K562 (cell line): ENCODE measurements at places on chromosomes 6 and 20. TPM values are rescaled to one million over a fixed set of nuclear protein-coding genes. Genes with fewer than 3 reads are reported as not detected.

DNA sequence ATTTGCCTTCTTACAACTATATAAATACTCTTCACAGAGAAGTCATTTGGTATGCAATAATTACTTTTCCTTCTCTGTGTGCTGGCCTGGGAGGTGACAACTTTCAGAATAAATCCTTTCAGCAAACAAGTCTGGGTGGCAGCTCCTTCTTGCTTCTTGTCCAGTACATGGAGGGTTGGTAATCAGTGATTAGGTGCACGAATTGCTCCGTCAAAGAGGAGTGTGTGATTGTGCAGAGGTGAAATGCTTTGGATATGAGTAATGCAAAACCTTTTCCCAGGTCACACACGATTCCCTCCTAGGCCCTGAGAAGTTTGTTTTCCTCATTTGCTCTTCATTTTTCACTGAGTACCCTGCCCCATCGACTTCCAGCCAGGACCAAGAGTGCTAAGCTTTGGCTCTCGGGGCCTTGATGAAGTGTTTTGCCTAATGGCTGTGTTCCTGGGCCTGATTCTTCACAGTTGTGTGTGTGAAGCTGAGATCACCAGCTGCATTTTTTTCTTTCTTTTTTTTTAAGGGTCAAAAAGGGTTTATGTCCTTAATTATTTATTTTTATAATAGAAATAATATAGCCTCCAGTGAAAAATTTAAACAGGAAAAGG, 216.5 kb downstream of the ZMYND8 start:
- DNase-seq: no peak
- H3K27ac ChIP-seq: no peak overlapping the region
- peaks cover 12% of the 10 kb centered on the region for H3K27me3 ChIP-seq
- no peaks in the 10 kb centered on the region for H3K36me3 ChIP-seq
- H3K4me1 ChIP-seq: no peaks in the 10 kb centered on the region

GRCh38 chr20:8156235-8157079, 24.4 kb downstream of the PLCB1 start:
- H3K4me3 ChIP-seq: no peak overlapping the region
- H3K27me3 ChIP-seq: no peaks in the 10 kb centered on the region
- no peaks in the 10 kb centered on the region for H3K36me3 ChIP-seq
- no peak overlapping the region for H3K27ac ChIP-seq

DNA sequence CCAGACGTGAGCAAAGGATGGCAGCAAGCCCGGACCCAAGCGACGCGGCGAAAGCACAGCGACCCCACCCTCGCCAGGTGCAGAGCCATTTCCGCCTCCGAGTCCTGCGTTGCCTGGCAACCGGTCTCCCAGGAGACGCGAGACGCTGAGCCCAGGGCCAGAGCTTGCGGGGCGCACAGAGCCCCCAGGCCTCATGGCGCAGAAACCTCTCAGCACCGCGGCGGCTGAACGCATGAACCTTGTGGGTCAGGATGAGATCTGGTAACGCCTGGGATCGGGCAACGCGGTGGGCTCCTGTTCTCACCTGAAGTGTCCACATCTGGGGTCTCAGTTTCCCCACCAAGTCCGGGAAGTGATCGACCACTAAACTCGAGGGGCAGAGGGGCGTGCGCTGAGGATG, 77.7 kb downstream of the ANKRD60 start:
- DNase-seq: peak; percentile 14
- peaks cover 19% of the 10 kb centered on the region; the same call in 2 of the 3 replicates for H3K27me3 ChIP-seq
- no peaks in the 10 kb centered on the region for H3K36me3 ChIP-seq
- H3K27ac ChIP-seq: no peak overlapping the region

- no peaks in the 10 kb centered on the region for H3K36me3 ChIP-seq
- no peak for DNase-seq
Observed at GRCh38 chr6:144809120-144809519, 524.0 kb downstream of the UTRN start.

PRPF6 gene
- total RNA-seq: 79.5 and 83.2 TPM in 2 replicates

- DNase-seq: no peak
- no peak overlapping the region for H3K4me3 ChIP-seq
- H3K36me3 ChIP-seq: no peaks in the 10 kb centered on the region
Observed at GRCh38 chr6:136069119-136069518, 181.0 kb downstream of the MTFR2 start.

DNA sequence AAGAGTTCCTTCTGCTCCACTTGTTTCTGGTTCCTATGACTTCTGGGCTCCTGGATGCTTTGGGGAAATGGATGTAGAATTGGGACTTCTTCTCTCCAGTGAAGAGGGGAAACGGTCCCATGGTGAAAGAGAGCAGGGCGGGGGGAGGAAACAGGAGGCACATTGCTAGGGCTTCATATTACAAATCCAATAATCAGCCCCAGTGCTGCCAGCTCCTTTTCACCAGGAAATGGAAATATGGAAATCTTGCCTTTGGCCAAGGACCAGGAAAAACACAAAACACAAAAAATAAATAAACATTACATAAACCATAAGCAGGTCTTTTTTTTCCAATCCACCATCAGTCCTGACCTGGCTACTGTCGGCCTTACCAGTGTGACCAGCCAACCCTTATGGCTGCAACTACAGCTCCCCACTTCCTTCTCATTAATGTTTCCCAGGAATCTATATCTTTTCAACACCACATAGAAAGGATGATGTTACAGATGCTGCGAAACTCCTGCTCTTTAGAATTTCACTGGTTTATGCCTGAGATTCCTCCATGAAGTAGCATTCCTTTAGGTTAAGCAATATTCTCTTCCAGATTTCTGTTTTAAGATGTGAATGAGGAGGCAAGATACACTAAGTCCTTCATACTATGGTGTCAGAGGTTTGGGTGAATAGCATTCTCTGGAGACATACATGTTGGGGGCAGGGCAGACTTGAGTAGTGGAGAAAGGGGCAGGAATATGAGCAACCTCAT, 2.0 kb downstream of the PI3 start:
- H3K4me3 ChIP-seq: no peak overlapping the region
- H3K4me1 ChIP-seq: no peaks in the 10 kb centered on the region
- no peaks in the 10 kb centered on the region for H3K36me3 ChIP-seq
- H3K27ac ChIP-seq: no peak overlapping the region

DNA sequence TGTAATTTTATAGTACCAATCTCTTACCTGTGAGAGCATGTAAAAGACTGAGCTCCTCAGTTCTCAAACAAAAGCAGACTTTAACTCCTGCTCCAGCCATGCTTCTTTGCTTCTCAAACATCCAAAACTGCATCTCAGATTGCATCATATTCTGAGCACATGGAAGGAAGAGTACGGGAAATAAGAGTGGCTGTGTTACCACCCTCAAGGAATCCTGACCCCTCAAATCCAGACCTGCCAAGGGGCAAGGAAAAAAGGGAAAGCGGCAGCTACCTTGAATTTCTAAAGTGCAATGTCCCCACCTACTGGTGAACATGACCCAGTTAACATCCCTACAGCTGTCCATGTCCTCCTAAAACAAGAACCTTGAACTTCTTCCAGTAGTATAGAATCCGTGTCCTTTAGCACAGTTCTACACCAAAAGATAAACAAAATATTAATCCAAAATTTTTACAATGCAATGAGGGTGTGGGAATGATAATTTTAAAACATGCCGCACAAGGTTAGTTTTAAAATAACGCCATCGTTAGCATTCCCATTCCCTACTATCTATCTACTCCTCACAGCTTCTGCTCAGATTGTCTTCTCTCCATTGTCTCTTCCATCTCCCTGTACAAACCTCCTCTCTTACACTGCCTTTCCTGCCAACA, 34.1 kb upstream of the HLA-DQB1 start:
- no peaks in the 10 kb centered on the region for H3K27me3 ChIP-seq
- no peaks in the 10 kb centered on the region for H3K4me1 ChIP-seq
- no peak overlapping the region for H3K4me3 ChIP-seq
- H3K36me3 ChIP-seq: no peaks in the 10 kb centered on the region
- DNase-seq: peak; percentile 72

DNA sequence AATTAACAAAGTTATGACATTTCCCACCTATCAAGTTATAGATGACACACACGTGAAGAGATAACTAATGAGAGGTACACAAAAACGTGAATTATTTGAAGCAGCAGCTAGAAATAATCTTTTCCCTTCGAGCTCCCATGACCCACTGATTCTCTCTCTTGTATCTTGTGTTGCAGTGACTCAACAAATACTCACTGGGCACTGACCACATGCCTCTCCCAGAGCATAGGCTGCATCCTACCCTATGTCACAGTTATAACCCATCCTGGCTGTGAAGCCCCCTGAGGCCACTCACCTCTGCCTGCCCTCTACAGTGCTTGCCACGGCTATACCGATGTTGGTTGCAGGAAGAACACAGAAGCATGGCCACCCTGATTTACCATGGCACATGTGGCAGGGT, 91.8 kb downstream of the INSM1 start:
- no peak overlapping the region for H3K27ac ChIP-seq
- H3K4me1 ChIP-seq: no peaks in the 10 kb centered on the region
- no peak for DNase-seq
- no peak overlapping the region for H3K4me3 ChIP-seq

- H3K4me3 ChIP-seq: no peak overlapping the region
- H3K27me3 ChIP-seq: peaks cover 23% of the 10 kb centered on the region; the same call in 2 of the 3 replicates
- no peak for DNase-seq
Observed at GRCh38 chr20:32070690-32071213, 18.7 kb downstream of the HCK start.

DNA sequence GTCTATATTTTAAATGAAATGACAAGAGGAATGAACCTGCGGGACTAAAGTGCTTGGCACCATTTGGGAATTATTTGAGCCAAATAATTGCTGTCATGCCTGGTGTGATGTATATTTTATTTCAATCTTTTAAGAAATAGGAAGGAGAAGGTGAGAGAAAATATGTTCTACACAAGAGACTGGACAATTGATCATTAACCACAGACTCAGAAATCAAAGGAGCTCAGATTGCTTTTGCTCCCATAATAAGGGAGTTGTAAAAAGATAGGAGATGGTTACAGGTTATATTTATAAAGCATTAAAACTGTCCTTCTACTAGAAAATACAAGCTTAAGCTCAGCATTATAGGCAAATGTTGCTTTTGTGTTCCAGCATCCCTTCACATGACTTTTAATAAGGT, 515.2 kb upstream of the SULF2 start:
- H3K27me3 ChIP-seq: no peaks in the 10 kb centered on the region
- H3K36me3 ChIP-seq: no peaks in the 10 kb centered on the region
- DNase-seq: no peak
- no peak overlapping the region for H3K4me3 ChIP-seq
- H3K27ac ChIP-seq: no peak overlapping the region

AKAP12 gene
- 0.72 and 1.0 TPM in 2 replicates for total RNA-seq

GRCh38 chr6:37520926-37521325, 21.2 kb upstream of the CCDC167 start:
- H3K4me3 ChIP-seq: no peak overlapping the region
- no peak overlapping the region for H3K27ac ChIP-seq
- no peaks in the 10 kb centered on the region for H3K36me3 ChIP-seq
- H3K4me1 ChIP-seq: no peaks in the 10 kb centered on the region
- H3K27me3 ChIP-seq: peaks cover 46% of the 10 kb centered on the region

- peaks cover 37% of the 10 kb centered on the region for H3K27me3 ChIP-seq
- no peaks in the 10 kb centered on the region for H3K4me1 ChIP-seq
- no peaks in the 10 kb centered on the region for H3K36me3 ChIP-seq
- no peak overlapping the region for H3K4me3 ChIP-seq
Observed at GRCh38 chr20:48463916-48464315, 363.9 kb downstream of the PREX1 start.

GRCh38 chr20:3307078-3307477, 68.1 kb upstream of the SLC4A11 start:
- H3K36me3 ChIP-seq: peaks cover 7% of the 10 kb centered on the region; the same call in 2 of the 3 replicates
- H3K27ac ChIP-seq: no peak overlapping the region
- DNase-seq: no peak
- H3K4me1 ChIP-seq: no peaks in the 10 kb centered on the region
- no peak overlapping the region for H3K4me3 ChIP-seq
- H3K27me3 ChIP-seq: no peaks in the 10 kb centered on the region

SLC16A10 gene
- 0.02 and 0.34 TPM in 2 replicates for total RNA-seq

DNA sequence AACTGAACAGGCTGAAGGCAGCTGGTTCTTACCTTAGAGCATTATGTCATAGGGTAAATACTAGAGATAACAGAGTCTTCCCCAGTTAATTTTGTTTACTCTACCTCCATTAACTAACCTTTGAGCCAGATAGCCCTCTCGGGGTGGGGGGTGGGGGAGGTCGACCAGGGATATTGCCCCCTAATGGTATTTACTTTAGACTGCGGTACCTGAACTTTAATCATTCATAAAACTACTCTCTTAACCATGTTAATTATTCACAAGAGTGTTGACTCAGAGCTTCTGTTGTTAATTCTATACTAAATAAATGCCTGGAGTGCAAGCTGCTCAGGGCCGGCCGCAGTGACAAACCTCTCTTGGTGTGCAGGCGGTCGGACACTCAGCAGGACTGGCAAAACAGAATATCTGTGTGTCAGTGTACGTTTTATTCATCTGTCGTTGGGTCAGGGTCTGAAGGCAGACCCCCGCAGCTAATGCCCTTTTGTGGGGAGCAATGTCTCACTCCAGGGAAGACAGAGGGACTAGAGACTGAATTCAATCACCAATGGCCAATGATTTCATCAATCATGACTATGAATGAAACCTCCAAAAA, 152.4 kb upstream of the COL21A1 start:
- DNase-seq: no peak
- no peaks in the 10 kb centered on the region for H3K27me3 ChIP-seq
- no peaks in the 10 kb centered on the region for H3K36me3 ChIP-seq
- no peaks in the 10 kb centered on the region for H3K4me1 ChIP-seq
- H3K27ac ChIP-seq: no peak overlapping the region

DNA sequence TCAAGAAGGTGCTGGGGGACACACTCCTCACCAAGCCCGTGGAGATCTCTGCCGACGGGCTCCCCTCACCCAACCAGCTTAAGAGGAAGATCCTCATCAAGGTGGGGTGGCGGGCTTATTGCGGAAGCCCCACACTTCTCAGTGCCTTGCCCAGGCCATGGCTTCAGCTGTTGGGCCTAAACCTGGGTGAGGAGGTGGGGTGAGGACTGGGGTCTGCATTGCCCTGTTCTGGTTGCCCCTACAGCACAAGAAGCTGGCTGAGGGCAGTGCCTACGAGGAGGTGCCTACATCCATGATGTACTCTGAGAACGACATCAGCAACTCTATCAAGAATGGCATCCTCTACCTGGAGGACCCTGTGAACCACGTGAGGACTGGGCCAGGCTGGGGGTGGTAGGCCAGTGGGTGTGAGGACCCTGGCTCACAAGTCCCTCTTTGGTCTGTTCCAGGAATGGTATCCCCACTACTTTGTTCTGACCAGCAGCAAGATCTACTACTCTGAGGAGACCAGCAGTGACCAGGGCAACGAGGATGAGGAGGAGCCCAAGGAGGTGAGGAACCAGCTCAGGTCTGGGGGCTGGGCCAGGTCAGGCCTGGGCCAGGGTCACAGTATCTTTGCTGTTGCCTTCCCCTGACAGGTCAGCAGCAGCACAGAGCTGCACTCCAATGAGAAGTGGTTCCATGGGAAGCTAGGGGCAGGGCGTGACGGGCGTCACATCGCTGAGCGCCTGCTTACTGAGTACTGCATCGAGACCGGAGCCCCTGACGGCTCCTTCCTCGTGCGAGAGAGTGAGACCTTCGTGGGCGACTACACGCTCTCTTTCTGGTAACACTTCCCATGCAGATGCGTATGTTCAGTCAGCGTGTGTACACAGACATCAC, 27.9 kb downstream of the PLCG1 start:
- no peaks in the 10 kb centered on the region for H3K4me1 ChIP-seq
- no peak overlapping the region for H3K4me3 ChIP-seq
- no peaks in the 10 kb centered on the region for H3K27me3 ChIP-seq
- no peak for DNase-seq
- H3K36me3 ChIP-seq: peaks cover 81% of the 10 kb centered on the region; the same call in 2 of the 3 replicates

CLIC5 gene
- 0.04 and 0.31 TPM in 2 replicates for total RNA-seq

CBLN4 gene
- total RNA-seq: not detected in 2 replicates
